ENCODE measurements at places on chromosomes 6 and 20.

- no peak for DNase-seq
Observed at GRCh38 chr6:52306972-52307870, 22.7 kb upstream of the MCM3 start.

DNA sequence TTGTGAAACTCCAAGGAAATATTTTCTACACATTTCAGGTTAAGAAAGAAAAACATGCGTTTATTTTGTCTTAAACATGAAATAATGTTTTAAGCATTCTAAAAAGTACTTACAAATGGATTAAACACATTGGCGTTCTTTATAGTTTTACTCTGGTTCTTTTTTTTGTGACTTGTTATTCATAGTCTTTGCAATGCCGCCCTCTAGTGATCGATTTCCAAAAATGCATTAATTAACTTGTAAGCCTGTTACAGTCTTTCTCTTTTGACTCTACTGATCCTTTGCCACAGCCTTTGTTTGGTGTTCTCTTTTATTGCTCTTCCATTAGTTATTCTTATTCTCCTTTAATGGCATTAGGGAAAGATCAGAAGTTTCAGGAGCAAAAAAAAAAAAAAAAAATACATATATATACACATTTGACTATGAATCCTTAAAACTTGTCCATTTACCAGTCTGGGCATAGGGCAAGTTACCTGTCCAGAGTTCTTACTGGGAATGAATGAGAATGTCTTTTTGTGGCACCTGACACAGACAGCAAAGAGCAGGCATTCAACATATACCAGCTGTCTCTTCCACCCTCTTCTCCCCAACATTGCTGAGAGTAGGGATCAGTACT lies 59.9 kb downstream of the MACROD2 start:
- DNase-seq = no peak

GRCh38 chr20:34977365-34978091 lies 21.9 kb downstream of the MYH7B start:
- DNase-seq = no peak

- DNase-seq = no peak
Observed at GRCh38 chr20:25198663-25199383, 3.3 kb downstream of the ENTPD6 start.

DNA sequence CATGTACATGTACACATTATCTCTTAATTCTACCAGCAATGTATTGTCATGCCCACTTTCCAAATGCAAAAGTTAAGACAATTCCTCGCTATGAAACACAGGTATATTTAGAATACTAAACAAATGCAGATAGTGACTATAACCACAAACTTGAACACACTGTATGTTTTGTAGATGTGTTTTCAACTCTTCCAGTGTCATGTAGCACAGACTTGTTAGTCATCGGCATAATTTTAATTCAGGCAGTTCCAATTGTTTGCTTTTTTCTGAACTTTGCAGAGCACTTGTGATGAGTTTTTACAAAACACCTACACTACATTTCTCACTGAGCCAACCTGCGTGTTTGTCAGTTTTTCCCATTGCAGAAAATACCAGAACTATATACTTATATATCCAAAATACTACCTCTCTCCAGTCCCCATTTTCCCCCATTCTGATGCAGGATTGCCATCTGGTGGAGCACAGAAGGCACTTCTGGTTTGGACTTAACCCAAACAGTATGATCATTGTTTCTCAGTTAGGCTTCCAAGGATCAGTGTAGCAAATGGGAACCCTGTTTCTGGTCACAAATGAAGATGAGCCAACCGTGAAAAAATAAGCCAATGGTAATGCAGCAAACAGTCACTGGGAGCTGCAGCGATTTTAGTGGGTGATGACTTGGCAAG lies 143.4 kb downstream of the ADGRB3 start:
- no peak for DNase-seq

DNA sequence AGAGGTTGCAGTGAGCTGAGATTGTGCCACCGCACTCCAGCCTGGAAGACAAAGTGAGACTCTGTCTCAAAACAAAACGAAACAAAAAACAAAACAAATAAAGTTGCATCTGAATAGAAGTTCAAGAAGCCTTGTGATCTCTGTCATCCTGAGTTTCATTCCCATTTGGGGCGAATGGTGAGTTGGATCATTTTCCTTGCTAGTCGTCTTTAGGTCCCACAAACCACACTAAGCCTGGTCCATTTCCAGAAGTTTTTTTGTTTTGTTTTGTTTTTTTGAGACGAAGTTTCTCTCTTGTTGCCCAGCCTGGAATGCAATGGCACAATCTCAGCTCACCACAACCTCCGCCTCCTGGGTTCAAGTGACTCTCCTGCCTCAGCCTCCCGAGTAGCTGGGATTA lies 33.8 kb downstream of the ZNF217 start:
- DNase-seq = no peak

GRCh38 chr6:118651282-118652050 lies at the start of gene CEP85L:
Gene CEP85L, minus strand, starts transcription at chr6:118651591. Its CDS starts 322 bp downstream, at chr6:118651269.
- peak; percentile 72 for DNase-seq

GRCh38 chr6:109770779-109771178 lies 79.7 kb downstream of the FIG4 start:
- DNase-seq = no peak

GRCh38 chr6:36023996-36024795 lies at the start of gene SLC26A8:
Gene SLC26A8, minus strand, starts transcription at chr6:36024641. Its CDS starts 4,934 bp downstream, at chr6:36019707.
- DNase-seq = no peak

DNA sequence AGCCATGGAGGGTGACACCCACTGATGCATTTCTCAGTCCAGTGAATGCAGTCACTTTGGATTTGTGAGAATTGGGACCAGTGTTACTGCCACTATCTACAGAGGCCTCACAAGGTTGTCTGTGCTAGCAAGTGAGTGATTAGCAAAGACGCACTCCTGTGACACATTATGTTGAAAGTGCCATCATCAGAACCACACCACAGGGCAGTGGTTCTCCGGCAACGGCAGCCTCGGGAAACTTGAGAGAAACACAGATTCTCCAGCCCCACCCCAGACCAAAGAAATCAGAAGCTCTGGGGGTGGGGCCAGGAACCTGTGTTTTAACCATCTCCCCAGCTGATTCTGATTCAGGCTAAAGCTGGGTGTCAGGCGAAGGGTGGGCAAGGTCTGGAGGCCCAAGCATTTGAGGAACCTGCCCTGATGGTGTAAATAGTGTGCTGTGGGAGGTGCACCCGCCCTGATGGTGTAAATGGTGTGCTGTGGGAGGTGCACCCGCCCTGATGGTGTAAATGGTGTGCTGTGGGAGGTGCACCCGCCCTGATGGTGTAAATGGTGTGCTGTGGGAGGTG lies 39.9 kb downstream of the TMEM242 start:
- DNase-seq = no peak

DNA sequence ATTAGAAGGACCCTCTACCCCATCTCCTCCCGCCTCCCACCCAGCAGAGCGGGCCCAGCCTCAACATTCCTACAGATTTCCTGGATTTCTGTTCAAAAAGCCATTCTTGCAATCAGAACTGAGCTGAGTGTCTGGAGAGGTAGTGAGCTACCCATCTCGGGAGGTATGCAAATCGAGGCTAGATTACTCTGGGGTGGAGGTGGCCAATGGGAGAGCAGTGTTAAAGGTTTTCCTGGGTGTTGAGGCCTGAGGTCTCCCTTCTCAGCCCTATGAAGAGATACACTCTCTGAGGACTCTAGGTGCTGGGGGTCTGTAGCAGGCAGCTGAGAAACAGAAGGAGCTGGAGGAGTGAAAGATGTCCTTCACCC lies 57.0 kb downstream of the CD40 start:
- no peak for DNase-seq
